ENCODE measurements at places on chromosomes 7 and 10.
A peak's percentile ranks its signal among the peaks of the same experiment; 100 is the strongest.

DNA sequence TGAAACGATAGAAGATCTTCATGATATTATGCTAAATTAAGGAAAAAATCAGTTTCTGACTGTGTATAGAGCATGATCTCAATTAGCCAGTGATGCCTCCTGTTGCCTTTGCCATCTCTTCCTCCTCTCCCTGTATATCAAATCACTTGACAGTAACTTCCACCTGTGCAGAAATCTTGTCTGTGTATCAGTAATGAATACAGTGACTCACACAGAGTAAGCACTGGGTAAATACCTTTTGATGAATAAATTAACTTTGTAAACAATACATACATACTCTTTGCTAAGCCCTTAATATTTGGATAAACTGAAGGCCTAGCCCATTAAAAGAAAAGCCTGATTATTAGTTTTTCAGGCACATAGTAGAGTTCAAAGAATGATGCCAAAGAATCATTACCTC lies 610.6 kb upstream of the NRP1 start:
- DNase-seq = no peak

GRCh38 chr10:24343686-24344085 lies 134.7 kb downstream of the KIAA1217 start:
- no peak for DNase-seq

DNA sequence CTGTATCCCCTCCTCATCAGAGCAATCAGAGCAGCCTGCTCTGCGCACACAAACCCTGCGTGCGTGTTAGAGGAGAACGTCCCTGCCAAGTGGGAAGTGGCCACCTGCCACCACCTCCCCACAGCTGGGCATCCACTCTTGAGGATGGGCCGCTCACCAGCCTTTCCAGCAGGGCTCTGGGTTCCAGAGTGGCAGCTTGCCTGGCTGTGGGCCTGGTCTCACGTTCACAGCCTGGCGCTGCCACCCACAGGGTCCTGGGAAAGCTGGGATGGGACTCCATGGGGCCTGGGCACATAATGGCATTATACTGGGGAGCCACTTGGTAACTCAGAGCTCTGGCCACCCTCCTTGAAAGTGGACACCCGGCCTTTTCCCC lies 151.1 kb upstream of the PPP2R2D start:
- no peak for DNase-seq

GRCh38 chr7:156618078-156618779 lies 22.3 kb upstream of the RNF32 start:
- no peak for DNase-seq

DNA sequence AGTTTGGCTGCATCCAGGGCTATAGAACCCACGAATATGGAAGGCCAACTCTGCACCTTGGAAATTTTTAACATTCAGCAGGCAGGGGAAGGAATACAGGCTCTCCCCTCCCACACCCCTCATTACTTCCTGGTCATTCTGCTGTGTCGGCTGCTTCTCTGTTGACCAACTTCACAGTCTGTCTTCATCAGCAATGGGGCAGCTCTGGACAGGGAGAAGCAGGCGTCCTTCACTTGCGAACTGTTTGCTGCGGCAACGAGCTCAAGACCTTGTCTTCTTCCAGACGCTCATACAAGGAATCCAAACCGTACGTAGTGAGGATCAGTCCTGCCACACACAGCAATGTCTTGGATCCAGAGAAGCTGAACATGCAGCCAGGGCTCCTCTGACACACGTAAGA lies 192.2 kb downstream of the DIP2C start:
- DNase-seq = no peak

- no peak for DNase-seq
Observed at GRCh38 chr10:124306520-124306919, 112.2 kb downstream of the OAT start.

- DNase-seq = no peak
Observed at GRCh38 chr7:50782375-50783208, at the start of gene GRB10. Gene GRB10, minus strand, starts transcription at chr7:50782896. Its CDS starts 50,574 bp downstream, at chr7:50732322.

GRCh38 chr7:2024567-2024918 lies 208.2 kb downstream of the MAD1L1 start:
- no peak for DNase-seq

DNA sequence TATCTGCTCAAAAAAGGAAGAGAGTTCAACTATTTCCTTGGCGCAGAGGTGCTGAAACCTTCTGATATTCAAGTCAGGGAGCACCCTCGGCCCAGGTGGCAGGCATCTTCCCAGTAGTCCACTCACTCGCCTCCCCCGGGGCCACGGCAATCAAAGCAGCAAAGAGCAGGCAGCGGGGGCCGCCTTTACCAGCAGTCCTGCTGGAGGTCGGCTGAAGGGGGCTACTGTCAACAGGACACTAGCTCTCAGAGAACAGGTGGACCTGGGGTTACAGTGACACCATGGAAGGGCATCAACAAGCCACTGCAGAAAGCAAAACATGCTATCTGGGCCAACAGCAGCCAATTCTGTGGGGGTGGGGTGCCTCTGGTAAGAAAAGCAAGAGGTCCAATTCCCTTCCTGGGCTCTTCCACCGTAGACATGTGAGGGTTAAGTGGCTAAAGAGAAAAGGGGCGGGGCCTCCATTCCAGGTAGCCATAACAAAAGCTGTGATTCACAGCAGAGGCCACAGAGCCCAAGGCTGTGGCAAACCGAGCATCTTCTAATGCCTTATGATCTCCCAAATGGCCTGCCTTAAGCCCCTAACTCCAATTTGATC lies 9.4 kb downstream of the FZD9 start:
- DNase-seq = no peak

DNA sequence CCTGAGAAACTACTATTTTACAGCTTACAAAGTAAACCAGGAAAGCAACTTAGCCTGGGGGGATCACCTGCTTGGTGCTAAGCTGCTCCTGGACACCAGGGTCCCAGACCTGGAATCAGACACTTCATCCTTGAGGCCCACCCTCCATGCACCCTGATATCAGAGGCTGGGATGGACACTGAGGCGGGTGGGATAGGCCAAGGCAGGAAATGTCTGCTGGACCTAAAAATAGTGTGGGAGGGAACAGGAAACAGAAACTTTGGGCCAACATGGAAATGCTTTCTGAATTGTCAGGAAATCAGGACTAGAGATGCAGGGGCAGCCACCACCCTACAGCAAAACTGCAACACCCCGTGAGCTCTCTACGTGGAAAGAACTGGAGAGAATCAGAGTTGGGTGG lies 101.5 kb upstream of the PODXL start:
- no peak for DNase-seq

- no peak for DNase-seq
Observed at GRCh38 chr10:124048371-124049290, 44.8 kb downstream of the CHST15 start.

DNA sequence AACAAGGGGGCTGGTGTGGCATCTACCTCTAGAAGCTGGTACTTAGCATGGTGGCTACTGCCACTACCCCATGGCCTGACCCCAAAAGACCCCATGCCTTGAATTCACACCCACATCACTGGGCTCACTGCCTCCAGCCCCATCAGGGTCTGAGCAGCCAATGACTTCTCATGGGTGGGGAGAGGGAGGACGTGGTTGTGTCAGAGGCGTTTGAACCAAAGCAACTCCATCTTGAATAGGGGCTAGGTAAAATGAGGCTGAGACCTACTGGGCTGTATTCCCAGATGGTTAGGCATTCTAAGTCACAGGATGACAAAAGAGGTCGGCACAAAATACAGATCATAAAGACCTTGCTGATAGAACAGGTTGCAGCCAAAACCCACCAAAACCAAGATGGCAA lies 15.2 kb downstream of the KCP start:
- no peak for DNase-seq

GRCh38 chr10:36888925-36889573 lies 236.3 kb upstream of the ANKRD30A start:
- peak; percentile 58 for DNase-seq

DNA sequence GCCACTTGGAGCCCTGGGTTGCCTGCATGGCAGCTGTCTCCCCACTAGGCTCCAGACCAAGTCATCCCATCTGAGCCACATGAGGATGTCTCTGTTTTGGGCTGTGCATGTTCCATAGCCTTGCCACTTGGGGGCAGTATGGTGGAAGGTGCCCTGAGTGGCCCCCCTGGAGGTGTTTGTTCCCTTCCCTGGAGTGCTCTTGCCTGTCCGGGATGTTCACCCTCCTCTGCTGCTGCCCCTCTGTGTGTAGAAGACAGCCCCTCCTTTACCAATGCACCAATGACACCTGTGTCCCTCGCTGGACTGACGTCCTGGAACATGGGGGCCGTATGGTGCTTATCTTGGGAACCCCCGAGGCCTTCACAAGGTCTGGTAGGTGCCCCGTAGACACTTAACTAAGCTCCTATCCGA lies 100.2 kb downstream of the ACTR3B start:
- DNase-seq = no peak

DNA sequence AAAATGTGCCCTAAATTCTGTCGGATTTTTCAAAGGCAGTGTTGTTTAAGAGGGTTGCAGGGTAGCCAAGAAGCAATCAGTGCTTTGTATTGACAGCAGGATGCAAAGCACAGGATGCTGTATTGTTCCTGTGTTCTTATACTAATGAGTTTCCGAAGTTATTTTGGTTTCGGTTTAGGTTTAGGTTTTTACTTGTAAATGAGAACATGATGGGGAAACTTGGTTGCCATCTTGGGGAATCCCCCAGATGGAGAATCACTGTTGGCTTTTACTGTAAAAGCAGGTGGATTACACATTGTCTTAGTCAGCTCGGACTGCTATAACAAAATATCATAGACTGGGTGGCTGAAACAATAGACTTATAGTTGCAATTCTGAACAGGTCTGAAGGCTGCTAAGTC lies 72.1 kb downstream of the INHBA start:
- no peak for DNase-seq

GRCh38 chr7:47992446-47992845 lies 13.0 kb upstream of the HUS1 start:
- no peak for DNase-seq

DNA sequence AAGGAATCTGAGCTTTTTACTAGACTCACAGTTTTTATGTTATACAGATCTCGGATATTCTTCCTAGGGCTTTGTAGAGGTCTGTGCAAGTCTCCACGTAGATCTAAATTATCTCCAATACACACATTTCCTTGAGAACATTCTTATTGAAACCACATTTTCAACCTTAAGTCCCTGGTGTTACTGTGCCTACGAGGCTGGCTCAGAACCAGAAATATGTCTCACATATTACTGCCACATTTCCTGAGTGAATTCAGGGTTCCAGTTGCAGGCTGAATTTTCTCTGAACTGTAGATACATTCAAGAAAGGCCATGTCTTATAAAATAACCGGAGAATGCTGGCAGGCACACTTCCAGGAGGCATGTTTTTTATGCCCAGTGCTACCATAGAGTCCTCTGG lies 46.5 kb downstream of the INHBA start:
- no peak for DNase-seq

DNA sequence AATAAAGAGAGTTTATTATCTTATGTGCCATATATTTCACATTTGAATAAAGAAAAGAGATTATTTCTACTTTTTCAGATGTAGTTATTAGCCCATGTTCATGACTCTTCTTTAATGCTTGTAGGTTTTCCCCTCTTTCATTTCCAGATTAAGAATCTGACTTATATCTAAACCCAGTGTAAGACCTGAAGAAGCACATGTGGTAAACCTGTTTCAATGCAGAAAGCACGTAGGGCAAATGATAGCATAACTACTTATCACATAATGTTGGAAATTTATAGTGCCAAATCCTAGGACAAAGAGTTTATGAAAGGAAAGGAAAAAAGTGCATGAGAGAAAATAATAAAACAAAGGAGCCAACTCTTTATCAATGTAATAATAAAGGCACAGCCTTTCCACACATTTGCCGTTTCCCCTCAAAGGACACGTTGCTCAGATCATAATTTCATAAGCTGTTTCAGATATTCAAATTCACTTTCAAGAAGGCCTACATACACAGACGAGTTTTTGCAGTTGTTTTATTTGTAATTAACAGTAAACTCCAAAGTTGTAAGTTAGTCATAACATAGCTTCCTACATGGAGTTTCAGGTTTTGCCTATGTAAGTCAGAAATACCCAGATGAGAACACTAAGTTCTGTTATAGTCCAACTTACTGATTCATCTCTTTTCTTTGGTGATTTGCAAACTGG lies 88.8 kb upstream of the MDFIC start:
- DNase-seq = peak; percentile 80

DNA sequence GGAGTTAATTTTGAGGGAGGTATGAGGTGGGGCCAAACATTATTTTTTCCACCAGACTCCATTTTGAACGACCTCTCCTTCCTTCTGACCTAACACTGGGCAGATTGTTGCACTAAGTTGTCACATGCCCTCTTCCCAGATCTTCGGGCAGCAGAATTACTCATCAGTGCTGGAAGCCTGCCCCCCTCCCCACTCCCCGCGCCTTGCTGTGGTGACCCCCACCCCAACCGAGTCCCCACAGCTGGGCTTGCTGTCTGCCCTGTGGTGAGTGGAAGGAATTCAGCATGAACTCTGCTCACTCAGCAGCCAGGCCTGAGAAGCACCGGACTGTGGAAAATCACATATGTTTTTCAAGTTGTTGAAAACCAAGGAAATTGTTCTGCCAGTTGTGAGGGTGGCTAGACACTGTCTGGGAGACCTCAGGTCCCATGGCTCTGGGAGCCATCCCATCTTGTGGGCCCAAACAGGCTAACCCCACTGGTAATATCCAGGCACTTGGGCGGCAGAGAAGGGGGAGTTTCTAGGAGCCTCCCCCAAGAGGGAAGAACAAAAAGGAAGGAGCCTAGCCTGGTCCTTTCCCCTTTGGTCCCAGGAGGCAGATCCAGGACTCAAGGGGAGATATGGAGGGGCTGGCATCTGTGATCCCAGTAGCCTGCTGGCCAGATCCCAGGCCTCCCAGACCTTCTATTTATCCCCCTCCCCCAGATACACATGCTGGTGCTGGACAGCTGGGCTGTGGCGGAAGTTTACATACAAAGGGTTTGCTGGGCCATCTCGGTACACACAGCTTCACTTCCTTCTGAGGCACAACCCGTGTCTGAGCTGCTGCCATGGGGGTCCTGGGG lies 3.5 kb upstream of the AEBP1 start:
- DNase-seq = no peak

All from T-helper 2 cell (primary cell).